Upper lobe of right lung (tissue), 1 donor: ENCODE measurements at places on chromosomes 3 and 15.

- DNase-seq = no peak
These were observed 81.9 kb downstream of the ANXA2 start for GRCh38 chr15:60315878-60316277.

GRCh38 chr3:82520846-82521245 lies 759.4 kb upstream of the GBE1 start:
- no peak for DNase-seq

- no peak for DNase-seq
These were observed 43.6 kb upstream of the APH1B start for GRCh38 chr15:63233667-63234423.

DNA sequence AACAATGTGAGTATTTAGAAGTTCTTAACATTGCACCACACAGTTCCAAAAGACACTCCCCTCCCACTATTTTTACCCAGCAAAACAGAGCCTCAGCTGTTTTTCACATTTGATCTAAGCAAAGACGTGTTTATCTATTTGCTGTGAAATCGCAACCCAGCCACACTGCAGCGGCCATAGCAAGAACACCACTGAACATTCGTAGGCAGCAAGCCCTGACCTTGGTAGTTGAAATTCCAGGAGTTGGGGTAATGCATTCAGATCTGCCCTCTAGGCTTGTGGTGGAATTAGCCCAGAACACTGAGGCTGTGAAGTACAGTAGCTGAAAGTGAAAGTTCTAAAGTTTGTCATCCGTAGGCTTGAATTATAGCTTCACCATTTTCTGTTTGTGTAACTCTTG lies 17.1 kb upstream of the SLC24A5 start:
- no peak for DNase-seq

- DNase-seq = no peak
These were observed 1.0 kb downstream of the MYO9A start for GRCh38 chr15:72116731-72117485.

DNA sequence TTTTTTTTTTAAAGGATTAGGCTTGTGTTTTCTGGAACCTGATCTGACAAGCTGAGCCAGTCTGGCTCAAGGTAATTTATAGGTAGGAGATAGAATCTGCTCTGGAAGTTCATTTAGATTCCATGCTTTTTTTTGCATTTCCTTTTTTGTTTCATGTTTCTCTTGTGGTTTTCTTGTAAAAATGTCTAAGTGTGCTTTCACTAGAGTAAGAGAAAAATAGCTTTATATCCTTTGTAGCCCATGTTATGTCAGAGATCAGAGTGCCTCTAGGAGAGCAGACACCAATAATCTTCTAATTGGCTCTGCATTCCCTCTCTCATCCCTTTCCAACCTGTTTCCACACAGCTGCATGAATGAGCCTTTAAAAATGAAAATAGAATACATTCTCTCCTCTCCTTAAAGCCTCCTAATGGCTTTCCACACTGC lies 389.8 kb upstream of the KCNMB2 start:
- DNase-seq = no peak

DNA sequence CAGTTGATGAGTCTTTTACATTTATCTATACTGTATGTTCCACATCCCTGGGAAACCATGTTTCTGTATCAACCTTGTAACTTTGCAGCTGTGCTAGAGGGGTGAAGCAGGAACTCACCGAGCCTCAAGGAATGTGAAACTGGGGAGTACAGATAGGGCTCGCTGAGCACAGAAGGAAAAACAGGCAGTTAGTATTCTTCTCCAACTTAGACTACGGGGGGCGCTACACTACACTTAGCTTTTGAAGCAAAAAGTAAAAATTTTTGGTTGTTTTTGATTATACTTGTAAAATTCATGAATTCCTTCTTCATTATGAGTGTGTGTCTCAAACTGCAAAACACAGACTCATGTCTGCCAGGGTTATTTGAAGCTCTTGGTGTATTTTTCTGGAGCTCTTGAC lies 132.7 kb upstream of the RGMA start:
- no peak for DNase-seq

DNA sequence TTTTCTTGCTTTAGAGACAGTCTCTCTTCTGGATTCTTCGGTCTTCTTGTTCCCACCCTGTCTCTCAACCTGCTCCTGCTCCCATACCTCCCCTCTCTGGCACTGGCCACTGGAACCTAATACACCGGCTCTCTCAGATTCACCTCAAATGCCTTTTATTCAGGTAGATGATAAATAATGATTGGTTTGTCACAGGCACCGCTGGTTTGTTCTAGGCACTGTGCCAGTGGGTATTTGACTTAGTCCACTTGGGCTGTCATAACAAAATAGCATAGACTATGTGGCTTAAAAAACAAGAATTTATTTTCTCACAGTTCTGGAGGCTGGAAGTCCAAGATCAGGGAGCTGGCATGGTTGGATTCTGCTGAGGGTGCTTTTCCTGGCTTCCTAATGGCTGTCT lies 278.2 kb upstream of the STT3B start:
- DNase-seq = no peak

- no peak for DNase-seq
These were observed 21.7 kb downstream of the DAZL start for GRCh38 chr3:16583551-16583950.

DNA sequence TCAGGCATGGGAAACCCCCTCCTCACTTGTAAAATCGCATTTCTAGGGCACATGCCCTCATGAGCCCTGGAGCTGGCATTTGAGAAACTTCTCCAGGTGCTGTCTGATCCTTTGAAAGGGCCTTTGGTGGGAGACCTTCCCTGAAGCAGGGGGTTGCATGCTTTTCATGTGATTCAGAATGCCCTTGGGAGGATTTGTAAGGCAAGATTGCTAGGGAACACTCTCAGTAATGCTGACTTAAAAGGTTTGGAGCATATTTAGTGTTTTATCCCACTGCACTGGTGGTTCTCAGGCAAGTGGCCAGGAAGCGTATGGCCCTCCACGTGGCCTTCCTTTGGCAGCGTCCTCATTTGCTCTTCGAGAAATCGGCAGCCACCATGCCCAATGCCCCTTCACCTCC lies 164.1 kb downstream of the ARRDC4 start:
- DNase-seq = no peak

DNA sequence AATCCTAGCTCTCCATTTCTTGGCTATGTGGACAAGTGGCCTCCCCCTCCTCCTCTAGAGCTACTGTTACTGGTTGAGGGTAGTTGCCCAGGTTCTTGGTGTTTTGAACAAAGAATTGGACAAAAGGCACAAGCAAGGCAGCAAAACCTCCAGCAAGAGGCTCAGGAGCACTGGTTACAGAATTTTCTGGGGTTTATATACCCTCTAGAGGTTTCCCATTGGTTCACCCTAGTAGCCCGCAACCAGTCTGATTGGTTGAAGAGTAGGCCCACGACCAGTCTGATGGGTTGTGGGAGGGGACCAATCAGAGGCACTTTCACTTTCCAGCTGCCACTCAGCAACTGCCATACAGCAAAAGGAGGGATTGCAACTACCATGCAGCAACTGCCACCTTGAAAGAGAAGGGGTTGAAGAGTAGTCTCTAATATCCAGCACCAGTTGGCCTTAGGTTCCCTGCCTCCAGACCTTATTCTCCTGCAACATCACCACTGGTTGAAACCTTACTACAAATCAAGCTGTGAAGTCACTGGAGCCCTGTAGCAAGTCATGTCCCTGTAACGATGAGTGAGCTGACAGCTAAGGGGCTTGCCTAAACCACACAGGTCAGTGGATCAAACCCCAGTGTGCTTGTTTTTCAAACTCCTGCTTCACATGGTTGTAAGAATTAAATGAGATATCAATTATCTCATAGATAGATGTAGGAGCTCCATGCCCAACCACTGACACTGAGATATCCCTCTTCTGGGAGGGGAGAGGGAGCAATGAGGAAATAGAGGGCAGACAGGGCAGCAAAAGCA lies 2.9 kb upstream of the C15orf39 start:
- DNase-seq = no peak

GRCh38 chr3:36405190-36405589 lies 24.9 kb downstream of the STAC start:
- DNase-seq = no peak

GRCh38 chr3:178808748-178809147 lies 262.9 kb downstream of the ZMAT3 start:
- no peak for DNase-seq
